ENCODE measurements at places on chromosomes 3 and 15. TPM values are rescaled to one million over a fixed set of nuclear protein-coding genes. Genes with fewer than 3 reads are reported as not detected.

GRCh38 chr15:98865397-98866339 lies 141.9 kb downstream of the PGPEP1L start:
- peaks cover 16% of the 10 kb centered on the region for H3K36me3 ChIP-seq
- peaks cover 20% of the 10 kb centered on the region for H3K4me1 ChIP-seq
- peak; percentile 74 for DNase-seq
- H3K27ac ChIP-seq: peak overlapping the region; percentile 60
- peak overlapping the region; percentile 61 for H3K4me3 ChIP-seq

GRCh38 chr3:18284716-18285115 lies 140.4 kb downstream of the SATB1 start:
- no peaks in the 10 kb centered on the region for H3K36me3 ChIP-seq
- H3K27me3 ChIP-seq: no peaks in the 10 kb centered on the region
- H3K4me1 ChIP-seq: no peaks in the 10 kb centered on the region
- no peak overlapping the region for H3K4me3 ChIP-seq
- no peak overlapping the region for H3K27ac ChIP-seq

DNA sequence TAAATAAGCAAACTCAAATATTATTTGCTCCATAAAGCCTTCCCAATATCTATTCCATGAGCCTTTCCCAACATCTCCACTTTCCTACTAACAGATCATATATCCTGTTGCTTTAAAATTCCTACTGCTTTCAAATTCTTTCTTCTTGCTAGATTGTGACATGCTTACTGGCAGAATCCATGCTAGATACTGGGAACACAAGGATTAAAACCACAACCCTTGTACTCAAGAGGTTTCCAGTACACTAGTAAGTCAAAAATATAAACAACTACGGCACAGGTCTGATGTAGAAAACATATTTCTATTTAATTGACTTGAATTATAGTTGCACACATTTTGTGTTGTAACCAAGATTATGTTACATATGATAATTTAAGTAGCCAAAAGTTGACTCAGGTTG lies 275.0 kb downstream of the ZBTB20 start:
- H3K4me1 ChIP-seq: no peaks in the 10 kb centered on the region
- no peaks in the 10 kb centered on the region for H3K27me3 ChIP-seq
- H3K36me3 ChIP-seq: no peaks in the 10 kb centered on the region
- no peak for DNase-seq
- H3K27ac ChIP-seq: no peak overlapping the region

DNA sequence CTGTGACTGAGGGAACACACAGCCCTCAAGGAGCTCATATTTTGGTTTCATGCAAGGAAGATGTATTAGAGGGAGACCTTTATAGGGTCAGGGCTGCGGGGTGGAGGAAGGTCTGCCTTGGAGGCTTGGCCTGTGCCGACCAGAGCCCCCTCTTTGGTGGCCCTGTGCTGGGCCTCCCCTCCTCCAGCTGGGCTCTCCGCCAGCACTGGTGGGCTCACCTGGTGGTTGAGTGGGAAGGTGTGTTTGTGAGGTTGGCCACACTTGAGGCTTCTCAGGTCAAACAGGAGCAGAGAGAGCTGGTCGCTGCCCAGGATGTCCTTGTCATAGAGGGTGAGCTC lies 2.6 kb downstream of the PLA2G4F start:
- no peaks in the 10 kb centered on the region for H3K36me3 ChIP-seq
- no peak for DNase-seq
- H3K27ac ChIP-seq: no peak overlapping the region
- no peak overlapping the region for H3K4me3 ChIP-seq
- H3K4me1 ChIP-seq: no peaks in the 10 kb centered on the region

Gene SLC27A2
- total RNA-seq: 14.0 TPM

Gene RLBP1
- total RNA-seq: not detected

Gene B4GALT4
- 38.7 TPM for total RNA-seq

DNA sequence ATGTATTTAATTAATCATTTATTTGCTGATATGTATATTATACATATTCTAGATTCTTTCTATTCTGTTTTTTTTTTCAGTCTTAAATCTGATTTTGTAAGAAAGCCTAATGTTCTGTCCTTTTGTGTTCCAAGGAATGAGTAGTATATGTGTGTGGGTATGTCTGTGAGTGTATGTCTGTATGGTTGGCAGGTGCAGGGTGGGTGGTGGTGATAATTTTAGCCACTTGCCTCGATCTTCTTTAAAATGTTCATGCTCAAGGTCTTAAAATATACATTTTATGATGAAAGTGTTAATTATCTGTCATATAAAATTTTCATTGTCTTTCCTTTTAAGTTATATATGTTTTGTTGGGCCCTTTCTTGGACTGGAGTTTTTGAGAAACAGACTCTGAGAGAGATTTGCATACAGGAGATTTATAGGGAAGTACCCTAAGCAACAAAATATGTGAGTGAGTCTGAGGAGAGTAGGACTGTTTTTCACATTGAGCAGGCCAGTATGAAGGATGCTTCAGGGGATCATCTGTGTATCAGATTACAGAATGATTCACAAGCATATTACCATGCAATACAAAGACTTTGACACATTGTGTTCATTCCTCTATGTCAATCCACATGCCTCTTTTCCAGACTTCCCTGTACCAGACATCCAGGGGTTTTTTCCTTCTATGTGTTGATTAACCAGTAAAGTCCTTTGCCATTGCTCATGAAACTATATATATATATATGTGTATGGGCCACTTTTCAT lies 211.0 kb upstream of the DPPA4 start:
- H3K4me1 ChIP-seq: peaks cover 18% of the 10 kb centered on the region
- DNase-seq: no peak
- no peaks in the 10 kb centered on the region for H3K27me3 ChIP-seq
- no peaks in the 10 kb centered on the region for H3K36me3 ChIP-seq

GRCh38 chr3:10546820-10547263 lies 41.5 kb upstream of the ATP2B2 start:
- H3K27ac ChIP-seq: no peak overlapping the region
- H3K27me3 ChIP-seq: peaks cover 86% of the 10 kb centered on the region
- no peak for DNase-seq
- no peaks in the 10 kb centered on the region for H3K36me3 ChIP-seq
- no peaks in the 10 kb centered on the region for H3K4me1 ChIP-seq
- no peak overlapping the region for H3K4me3 ChIP-seq

DNA sequence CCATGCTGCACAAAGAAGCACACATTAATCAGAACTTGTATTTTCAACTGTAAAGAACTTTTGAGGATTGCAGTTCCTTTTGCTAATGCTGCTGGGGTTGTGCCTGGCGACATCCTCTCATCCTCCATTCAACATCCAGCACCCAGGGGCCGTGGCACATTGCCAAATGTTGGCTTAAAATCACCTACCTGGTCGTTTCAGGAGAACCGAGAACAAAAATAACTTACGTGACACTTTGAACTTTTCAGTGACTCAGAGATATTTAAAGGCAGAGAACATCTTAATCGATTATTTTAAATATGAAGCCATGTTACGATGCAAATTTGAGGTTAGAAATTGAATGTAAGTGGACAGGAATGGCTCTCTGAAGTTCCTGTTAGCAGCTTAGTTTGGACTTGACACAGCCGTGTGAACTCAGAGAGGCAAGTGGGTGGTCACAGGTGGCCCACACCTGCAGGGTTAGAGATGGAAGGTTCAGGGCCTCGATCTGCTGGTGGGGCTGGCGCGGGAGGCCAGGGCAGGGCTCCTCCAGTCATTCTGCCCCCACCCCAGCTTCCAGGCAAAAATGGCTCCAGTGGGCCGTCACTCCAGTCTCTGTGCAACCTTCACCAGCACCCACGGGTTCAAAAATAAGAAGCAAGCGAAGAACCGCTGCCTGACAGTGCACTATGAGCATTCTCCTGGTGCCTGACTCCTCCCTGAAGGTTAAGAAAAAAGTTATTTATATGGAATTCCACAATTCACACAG lies 12.2 kb downstream of the LRRK1 start:
- no peak overlapping the region for H3K27ac ChIP-seq
- peaks cover 26% of the 10 kb centered on the region for H3K4me1 ChIP-seq
- no peak for DNase-seq
- H3K27me3 ChIP-seq: no peaks in the 10 kb centered on the region
- H3K4me3 ChIP-seq: no peak overlapping the region

GRCh38 chr3:59553076-59553475 lies 503.3 kb upstream of the CFAP20DC start:
- H3K27me3 ChIP-seq: no peaks in the 10 kb centered on the region
- DNase-seq: no peak

Gene RCN2
- total RNA-seq: 93.4 TPM

- peaks cover 31% of the 10 kb centered on the region for H3K36me3 ChIP-seq
- H3K27ac ChIP-seq: peak overlapping the region; percentile 96
- no peaks in the 10 kb centered on the region for H3K27me3 ChIP-seq
- peak overlapping the region; percentile 47 for H3K4me3 ChIP-seq
- DNase-seq: no peak
Observed at GRCh38 chr3:49500205-49500731, 30.2 kb downstream of the DAG1 start.

GRCh38 chr15:40048211-40048792 lies 9.3 kb upstream of the SRP14 start:
- no peaks in the 10 kb centered on the region for H3K27me3 ChIP-seq
- peaks cover 5% of the 10 kb centered on the region for H3K36me3 ChIP-seq
- no peak overlapping the region for H3K4me3 ChIP-seq
- DNase-seq: no peak

GRCh38 chr3:15055019-15055557 lies 10.0 kb downstream of the MRPS25 start:
- H3K4me1 ChIP-seq: peaks cover 15% of the 10 kb centered on the region
- no peak for DNase-seq
- no peaks in the 10 kb centered on the region for H3K27me3 ChIP-seq
- H3K36me3 ChIP-seq: peaks cover 28% of the 10 kb centered on the region
- no peak overlapping the region for H3K4me3 ChIP-seq

- no peaks in the 10 kb centered on the region for H3K36me3 ChIP-seq
- H3K4me3 ChIP-seq: no peak overlapping the region
- H3K27ac ChIP-seq: no peak overlapping the region
- H3K4me1 ChIP-seq: peaks cover 8% of the 10 kb centered on the region
- no peak for DNase-seq
Observed at GRCh38 chr3:169836942-169837275, 24.2 kb upstream of the LRRC34 start.

DNA sequence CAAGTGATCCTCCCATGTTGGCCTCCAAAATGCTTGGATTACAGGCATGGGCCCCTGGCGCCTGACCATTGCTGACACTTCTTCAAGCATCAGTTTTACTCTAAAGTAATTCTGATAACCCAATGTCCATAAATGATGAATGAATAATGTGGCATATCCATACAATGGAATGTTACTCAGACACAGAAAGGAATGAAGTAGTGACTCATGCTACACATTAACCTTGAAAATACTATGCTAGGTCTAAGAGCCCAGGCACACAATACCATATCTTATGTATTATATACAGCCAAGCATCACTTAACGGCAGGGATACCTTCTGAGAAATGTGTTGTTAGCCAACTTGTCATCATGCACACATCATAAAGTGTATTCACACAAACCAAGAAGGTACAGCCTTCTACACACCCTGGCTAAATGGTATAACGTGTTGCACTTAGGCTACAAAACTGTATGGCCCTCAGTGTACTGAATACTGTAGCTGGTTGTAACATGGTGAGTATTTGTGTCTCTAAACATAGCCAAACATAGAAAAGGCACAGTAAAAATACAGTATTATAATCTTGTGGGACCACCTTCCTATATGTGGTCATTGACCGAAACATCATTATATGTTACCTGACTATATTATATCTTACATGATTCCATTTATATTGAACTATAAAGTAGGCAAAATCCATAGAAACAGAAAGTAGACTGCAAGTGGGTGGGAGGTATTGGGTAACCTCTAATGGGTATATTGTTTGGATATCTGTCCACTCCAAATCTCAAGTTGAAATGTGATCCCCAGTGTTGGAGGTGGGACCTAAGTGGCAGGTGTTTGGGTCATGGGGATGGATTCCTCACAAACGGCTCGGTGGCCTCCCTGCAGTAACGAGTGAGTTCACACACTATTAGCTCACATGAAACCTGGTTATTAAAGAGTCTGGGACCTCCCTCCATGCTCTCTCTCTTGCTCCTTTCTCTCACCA lies 31.4 kb downstream of the MKRN2 start:
- H3K4me3 ChIP-seq: no peak overlapping the region
- peaks cover 55% of the 10 kb centered on the region for H3K36me3 ChIP-seq

DNA sequence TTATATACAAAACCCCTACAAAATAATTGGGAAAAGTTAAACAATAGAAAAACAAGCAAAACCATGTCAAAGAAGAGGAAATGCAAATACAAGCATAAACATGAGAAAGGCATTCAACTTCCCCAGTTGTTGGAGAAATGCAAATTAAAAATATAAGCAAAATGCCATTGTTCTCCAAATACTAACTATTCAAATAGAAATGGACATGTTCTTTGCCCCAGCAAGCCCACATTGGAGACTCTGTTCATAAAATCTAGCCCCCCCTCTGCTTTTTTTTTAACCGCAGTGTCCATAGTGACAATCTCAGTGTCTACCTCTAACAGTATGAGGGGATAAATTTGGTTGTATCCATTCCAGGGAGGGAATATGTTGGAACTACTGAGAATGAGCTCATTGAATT lies 59.7 kb upstream of the LCTL start:
- no peak for DNase-seq
- H3K27me3 ChIP-seq: peaks cover 47% of the 10 kb centered on the region
- H3K4me3 ChIP-seq: no peak overlapping the region
- peaks cover 8% of the 10 kb centered on the region for H3K4me1 ChIP-seq
- H3K27ac ChIP-seq: no peak overlapping the region
- H3K36me3 ChIP-seq: no peaks in the 10 kb centered on the region

GRCh38 chr3:190968616-190969015 lies 106.1 kb upstream of the GMNC start:
- no peak overlapping the region for H3K27ac ChIP-seq
- H3K4me1 ChIP-seq: no peaks in the 10 kb centered on the region
- no peaks in the 10 kb centered on the region for H3K27me3 ChIP-seq
- H3K4me3 ChIP-seq: no peak overlapping the region
- peak; percentile 14 for DNase-seq

DNA sequence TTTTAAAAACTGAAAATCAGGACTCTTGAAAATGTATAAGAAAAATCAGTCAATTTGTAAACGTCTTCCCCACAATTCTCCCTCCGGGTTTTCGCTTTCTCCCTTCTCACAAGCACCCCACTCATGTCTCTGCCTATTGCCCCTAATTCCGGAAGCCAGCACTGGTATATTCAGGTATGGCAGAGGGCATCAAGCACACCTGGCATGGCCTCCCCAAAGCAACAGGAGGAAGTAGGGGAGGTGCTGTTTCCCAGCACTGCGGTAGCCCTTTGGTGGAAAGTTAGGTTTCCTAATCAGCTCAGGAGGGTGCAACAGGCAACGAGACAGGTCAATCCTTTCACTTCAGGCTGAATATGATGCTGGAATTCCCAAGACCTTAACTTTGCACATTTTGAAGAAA lies 30.1 kb downstream of the LAMP3 start:
- no peak overlapping the region for H3K4me3 ChIP-seq
- no peaks in the 10 kb centered on the region for H3K27me3 ChIP-seq
- H3K4me1 ChIP-seq: peaks cover 16% of the 10 kb centered on the region
- no peaks in the 10 kb centered on the region for H3K36me3 ChIP-seq
- DNase-seq: no peak

DNA sequence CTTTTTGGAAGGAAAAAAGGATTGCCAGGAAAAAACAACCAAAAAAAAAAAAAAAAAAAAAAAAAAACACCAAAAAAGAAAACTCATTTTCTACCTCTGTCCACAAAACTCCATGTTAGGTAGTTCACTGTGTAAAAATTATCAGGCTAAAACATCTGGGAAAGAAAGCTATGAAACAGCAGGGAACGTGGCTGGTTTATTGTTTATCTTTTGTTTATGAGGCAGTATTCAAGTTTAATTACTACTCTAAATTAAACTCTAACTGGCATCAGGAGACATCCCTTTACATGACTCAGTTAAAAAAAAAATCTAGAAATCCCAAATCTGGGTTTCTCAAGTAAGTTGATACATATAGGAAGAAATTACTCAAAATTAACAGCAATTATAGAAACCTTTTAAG lies 21.8 kb downstream of the MEIS2 start:
- no peak overlapping the region for H3K27ac ChIP-seq
- H3K4me3 ChIP-seq: no peak overlapping the region
- peaks cover 5% of the 10 kb centered on the region for H3K36me3 ChIP-seq
- no peaks in the 10 kb centered on the region for H3K27me3 ChIP-seq
- DNase-seq: no peak
